NCI-H2171 treated with DMSO at 0.1 percent for 48 hours (cell line): ENCODE measurements at places on chromosomes 11 and 22.

GRCh38 chr11:64153812-64154211, 12.1 kb downstream of the MACROD1 start:
- no peak for DNase-seq

DNA sequence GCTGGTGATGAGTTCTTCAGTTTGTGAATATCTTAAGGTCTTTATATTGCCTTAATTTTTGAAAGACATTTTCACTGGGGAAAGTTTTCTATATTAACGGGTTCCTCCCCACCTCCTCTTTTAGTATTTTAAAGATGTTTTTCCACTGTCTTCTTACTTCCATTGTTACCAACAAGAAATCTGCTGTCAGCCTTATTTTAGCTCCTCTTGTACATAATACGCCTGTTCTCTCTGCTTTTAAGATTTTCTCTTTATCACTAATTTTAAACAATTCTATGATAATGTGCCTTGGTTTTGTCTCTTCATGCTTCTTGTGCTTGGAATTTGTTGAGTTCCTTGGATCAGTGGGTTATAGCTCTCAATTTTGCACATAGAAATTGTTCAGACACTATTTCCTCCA, 280.4 kb downstream of the DCDC1 start:
- DNase-seq, result no peak

DNA sequence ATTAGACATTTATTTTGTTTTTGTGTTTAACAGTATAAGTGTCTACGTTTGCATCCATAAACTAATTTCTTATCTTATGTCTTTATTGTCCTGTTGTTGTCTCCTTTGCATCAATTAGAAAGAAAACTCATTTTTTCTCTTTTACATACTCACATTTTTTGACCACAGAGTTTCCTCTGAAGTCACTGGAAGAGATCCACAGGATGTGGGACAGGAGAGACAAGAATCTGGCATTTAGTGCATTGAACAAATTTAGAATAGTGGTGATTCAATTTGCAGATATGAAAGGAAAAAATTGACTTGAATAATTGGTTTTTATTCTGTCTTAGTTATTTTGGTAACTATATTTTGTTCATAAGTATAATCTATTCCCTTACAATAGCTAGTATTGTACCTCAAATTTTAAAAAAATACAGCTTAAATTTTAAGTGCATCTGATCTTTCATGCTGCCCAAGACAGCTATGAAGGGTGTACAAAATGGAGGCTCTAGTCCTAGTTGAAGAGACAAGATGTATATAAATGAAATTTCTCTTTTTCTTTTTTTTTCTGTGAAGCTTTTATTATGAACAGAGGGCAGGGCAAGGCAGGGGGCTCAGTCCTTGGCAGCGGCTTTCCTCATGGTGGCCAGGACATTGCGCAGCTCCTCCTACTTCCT, 24.4 kb downstream of the HORMAD2 start:
- no peak for DNase-seq

DNA sequence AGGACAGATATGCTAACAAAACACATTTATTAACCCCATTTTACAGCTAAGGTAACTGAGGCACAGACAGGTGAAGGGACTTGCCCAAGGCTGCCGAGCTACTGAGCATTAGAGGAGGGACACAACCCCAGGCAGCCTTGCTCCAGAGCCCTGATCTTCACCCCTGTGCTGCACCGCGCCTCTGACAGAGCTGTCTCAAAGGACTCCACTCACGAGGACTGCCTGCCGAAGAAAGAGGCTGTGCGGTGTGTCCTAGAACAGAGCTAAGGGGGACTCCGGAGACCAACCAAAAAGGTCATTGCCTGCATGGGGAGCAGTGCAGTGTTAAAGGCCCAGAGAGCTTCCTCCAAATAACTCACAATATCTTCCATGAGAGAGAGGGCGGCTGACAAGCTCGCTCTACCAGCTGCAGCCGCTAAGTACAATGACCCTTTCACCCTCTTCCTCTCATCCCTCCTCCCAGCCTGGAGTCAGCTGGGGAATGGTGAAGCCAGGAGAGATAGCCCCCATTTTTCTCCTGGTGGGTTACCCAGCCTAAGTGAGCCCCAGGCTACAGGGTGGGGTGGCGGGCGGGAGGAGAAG, 119.2 kb downstream of the DSCAML1 start:
- no peak for DNase-seq

- no peak for DNase-seq
Observed at GRCh38 chr11:47332303-47332711, 20.2 kb downstream of the MYBPC3 start.

DNA sequence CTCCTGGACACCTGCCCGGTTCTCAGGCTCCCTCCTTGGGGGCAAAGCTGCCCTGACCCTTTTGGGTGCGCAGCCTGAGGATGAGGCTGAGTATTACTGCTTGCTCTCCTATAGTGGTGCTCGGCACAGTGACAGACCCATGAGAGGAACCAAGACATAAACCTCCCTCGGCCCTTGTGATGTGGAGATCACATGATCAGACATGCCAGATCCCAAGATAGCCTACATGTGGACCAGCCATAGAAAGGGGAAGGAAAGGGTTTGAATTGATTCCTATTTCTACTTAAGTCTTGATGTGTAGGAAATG, 125.3 kb downstream of the VPREB1 start:
- no peak for DNase-seq

- DNase-seq, result peak; percentile 70
Observed at GRCh38 chr11:94774345-94774744, 6.2 kb downstream of the AMOTL1 start.

DNA sequence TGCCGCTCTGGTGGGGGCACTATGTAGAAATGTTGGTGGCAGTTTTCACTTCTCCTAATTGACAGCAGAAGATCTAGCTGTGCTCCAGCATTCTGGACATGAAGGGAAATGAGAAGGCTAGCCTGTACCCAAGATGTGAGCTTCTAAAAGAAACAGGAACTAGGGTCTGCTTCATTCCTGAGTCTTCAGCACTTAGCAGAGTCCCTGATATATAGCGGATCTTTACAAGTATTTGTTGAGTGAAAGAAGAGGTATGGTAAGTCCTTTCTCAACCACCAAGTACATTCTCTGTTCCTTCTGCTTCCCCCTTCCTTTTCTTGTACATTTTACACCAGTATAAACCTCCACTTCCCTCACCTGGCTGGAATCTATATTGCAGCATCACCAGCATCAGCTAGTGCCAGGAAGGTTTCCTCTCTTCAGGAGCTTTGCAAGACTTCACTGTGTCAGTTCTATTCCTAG, 408.3 kb upstream of the CADM1 start:
- DNase-seq, result peak; percentile 71

- no peak for DNase-seq
Observed at GRCh38 chr22:24186352-24186740, 5.1 kb downstream of the SUSD2 start.
